HCT116 (cell line): ENCODE measurements at places on chromosomes 5 and 9.
A peak's percentile ranks its signal among the peaks of the same experiment; 100 is the strongest.

GRCh38 chr5:108521841-108522506 is 140.1 kb upstream of the FBXL17 start:
- DNase-seq, result peak; percentile 52

- DNase-seq, result no peak
These were observed 516.6 kb downstream of the RAB3C start for GRCh38 chr5:59099270-59099994.

- no peak for DNase-seq
These were observed 4.0 kb upstream of the WDR70 start for GRCh38 chr5:37375091-37375490.

GRCh38 chr5:150022158-150022531 is 21.6 kb downstream of the HMGXB3 start:
- peak; percentile 83 for DNase-seq

DNA sequence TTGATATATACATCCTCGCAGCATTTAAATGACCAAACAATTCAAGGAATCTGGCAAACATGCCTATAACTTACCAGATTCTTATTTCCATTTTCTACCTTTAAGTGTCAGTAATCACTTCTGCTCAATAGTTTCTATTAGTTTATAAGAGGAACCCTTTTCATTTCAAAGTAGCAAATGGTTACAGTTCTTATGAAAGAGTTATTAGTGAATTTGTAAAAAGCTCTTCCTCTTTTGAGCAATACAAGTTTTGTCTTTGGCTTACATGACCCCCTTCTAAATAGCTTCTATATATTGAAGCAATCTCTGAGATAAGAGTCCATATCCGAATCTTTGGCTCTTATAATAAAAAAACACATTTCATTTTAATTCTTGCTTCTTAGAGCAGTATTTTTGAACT is 42.0 kb downstream of the ELL2 start:
- DNase-seq, result no peak

DNA sequence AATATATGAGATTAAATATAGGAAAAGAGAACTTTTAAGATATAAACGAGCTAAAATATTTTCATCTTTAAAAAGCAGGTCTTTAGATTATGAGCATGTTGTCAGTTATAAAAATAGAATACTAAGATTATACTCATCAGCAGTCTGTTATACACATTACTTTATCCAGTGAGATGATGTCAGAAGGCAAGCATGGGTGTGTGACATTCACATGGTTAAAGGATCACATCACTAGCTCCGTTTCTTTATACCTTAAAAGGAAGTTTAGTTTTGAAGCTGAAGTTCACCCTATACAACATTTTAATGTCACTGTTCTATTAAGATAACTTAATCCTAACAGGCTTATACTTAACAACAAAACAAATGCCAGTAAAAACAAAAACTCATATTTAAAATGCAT is 59.6 kb downstream of the RICTOR start:
- no peak for DNase-seq

DNA sequence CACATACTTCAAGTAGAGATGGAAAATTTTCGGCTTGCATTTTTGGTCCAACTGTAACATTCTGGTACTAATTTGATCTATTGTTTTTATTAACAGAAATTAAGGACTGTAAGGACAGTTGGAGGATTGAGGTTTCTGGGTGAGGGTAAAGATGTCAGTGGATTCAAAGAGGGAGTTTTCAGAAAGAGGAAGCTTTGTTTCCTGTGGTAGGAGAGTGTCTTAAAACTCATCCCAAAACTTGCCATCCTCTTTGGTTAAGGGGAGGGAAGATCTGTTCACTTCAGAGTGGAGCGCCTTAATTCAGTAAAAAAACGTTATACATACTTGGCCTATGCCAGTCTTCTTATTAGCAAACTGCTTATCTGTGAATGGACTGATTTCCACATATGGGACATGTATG is 13.8 kb downstream of the CNTRL start:
- no peak for DNase-seq

GRCh38 chr5:130045334-130045733 is 141.1 kb downstream of the CHSY3 start:
- no peak for DNase-seq

DNA sequence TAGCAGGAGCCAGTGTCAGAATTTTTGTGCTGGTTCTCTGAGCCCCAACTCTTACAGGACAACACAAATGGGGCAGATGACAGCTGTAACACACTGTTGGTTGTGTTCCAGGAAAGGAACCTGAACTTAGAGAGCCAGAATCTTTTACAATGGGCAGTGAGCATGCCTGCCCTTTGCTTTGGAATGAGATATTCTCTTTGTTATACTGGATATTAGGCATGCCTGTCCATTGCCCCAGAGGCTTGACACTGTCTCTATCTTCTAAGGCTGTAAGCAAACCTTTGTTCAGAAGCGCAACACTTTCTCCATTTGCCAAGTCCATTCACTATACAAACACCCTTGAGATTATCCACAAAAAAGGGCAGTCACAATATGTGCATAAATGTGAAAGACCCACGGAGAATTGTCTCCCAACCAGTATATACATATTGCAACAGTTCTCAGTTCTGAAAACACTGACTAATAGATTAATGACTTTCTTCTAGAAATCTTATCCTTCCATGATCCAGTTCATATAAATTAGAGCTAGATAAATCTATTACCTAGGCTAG is 26.3 kb upstream of the CEP120 start:
- DNase-seq, result no peak

DNA sequence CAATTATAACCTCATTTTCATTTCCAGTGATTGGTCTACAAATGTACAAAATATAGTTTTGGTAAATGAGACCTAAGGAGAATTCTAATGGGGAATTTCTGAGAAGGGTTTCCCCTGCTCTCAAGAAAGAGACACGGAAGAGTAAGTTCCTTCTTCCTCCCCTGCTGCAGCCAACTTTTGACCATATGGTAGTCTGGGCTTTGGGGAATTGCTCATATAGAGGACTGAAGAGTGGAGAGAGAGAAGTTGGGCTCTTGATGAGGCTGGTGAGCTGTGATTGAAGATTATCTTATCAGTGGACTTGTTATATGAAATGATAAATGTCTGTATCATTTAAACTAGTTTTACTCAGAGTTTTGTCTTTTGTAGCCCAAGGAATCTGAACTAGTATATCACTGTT is 4.3 kb upstream of the LNPEP start:
- DNase-seq, result no peak

- DNase-seq, result no peak
These were observed 309.7 kb downstream of the CYLC2 start for GRCh38 chr9:103304797-103305196.

- DNase-seq, result no peak
These were observed 97.7 kb downstream of the PRDM6 start for GRCh38 chr5:123186771-123187170.
